Keratinocyte (primary cell): ENCODE measurements at places on chromosomes 11 and 22. TPM values are rescaled to one million over a fixed set of nuclear protein-coding genes. Genes with fewer than 3 reads are reported as not detected.
A peak's percentile ranks its signal among the peaks of the same experiment; 100 is the strongest.

- DNase-seq: no peak
Measured at GRCh38 chr22:40838486-40838885, 18.0 kb downstream of the ST13 start.

GRCh38 chr11:74487875-74488274 lies 5.6 kb downstream of the LIPT2 start:
- no peak for DNase-seq

The CEP164 gene
- 14.9 to 16.6 TPM (median 15.1 TPM) in 3 replicates for polyA plus RNA-seq

- DNase-seq: peak; percentile 32
Measured at GRCh38 chr22:28139961-28140360, 220.9 kb upstream of the PITPNB start.

The ARHGAP20 gene
- not detected in 3 replicates for polyA plus RNA-seq

DNA sequence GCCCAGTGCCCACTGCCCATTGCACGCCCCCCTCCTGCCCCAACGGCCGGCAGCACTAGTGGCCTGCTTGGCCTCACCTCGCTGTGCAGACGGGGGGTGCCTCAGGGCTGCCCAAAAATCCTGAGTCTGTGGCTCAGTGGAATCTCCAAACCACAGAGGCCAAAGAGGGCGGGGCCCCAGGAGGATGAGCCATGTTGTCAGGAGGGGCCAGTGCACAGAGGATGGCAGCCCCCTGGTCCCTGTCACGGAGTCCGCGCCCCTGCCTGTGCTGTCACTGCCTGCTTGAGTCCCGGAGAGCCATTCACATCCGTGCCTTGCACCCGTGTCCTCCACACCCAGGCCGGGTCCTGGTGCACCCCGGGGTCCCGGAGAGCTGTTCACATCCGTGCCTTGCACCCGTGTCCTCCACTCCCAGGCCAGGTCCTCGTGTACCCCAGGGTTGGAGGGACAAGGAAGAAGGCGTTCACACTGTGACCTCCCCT lies 36.4 kb upstream of the MUC5AC start:
- no peak for DNase-seq

- no peak for DNase-seq
Measured at GRCh38 chr11:20113149-20113438, 47.2 kb downstream of the DBX1 start.

DNA sequence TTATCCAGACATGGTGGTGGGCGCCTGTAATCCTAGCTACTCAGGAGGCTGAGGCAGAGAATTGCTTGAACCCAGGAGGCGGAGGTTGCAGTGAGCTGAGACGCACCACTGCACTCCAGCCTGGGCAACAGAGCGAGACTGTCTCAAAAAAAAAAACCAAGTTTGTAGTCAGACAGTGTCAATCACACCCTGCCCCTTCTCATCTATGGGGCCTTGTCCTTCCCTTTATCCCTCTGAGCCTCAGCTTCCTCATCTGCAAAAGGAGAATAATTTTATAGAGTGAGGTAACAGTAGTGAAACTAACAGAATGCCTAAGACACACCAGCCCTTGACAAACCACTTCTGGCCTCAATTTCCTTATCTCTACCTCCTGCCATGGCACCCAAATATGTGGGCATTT lies 10.7 kb downstream of the BCL9L start:
- DNase-seq: no peak

The STK33 gene
- polyA plus RNA-seq: 0.05 to 0.18 TPM (median 0.06 TPM) in 3 replicates

GRCh38 chr22:32708830-32709229 lies 92.7 kb upstream of the TIMP3 start:
- DNase-seq: no peak

DNA sequence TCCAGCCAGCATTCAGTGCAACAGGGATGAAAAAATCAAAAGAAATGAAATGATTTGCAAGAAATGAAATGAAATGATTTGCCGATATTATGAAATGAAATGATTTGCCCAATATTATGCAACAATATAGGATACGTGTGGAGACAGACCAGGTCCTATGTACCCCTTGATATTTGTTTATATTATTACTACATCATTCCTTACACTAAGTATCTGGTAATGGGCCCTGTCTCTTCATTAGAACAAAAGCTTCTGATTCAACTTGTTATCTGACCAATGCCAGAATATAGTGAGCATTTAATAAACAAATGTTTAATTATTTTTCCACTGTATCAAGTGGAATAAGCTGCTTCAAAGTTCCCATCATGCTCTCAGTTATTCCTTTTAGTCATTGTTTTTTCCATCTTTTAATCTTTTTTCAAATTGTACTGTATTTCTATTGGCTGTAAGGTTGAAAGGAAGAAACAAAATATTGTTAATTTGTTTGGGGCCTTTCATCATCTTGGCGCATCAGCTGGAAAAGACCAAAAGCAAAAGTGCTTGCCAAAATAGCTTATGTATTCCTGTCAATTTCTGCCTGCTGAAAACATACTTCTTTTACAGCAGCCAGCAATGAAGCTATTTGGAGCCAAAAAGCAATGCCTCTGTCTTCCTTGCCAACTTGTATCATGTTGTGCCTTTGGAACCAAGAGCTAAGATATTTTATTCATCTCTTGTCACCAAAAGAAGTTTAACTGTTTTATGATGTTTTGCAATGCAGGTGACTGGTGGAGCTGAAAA lies 2314.9 kb downstream of the LRRC4C start:
- no peak for DNase-seq

The AKIP1 gene
- 33.2 to 46.4 TPM (median 37.0 TPM) in 3 replicates for polyA plus RNA-seq

The ATG2A gene
- 2.4 to 5.7 TPM (median 4.5 TPM) in 3 replicates for polyA plus RNA-seq

- no peak for DNase-seq
Measured at GRCh38 chr22:40666151-40666848, 13.0 kb upstream of the MCHR1 start.

DNA sequence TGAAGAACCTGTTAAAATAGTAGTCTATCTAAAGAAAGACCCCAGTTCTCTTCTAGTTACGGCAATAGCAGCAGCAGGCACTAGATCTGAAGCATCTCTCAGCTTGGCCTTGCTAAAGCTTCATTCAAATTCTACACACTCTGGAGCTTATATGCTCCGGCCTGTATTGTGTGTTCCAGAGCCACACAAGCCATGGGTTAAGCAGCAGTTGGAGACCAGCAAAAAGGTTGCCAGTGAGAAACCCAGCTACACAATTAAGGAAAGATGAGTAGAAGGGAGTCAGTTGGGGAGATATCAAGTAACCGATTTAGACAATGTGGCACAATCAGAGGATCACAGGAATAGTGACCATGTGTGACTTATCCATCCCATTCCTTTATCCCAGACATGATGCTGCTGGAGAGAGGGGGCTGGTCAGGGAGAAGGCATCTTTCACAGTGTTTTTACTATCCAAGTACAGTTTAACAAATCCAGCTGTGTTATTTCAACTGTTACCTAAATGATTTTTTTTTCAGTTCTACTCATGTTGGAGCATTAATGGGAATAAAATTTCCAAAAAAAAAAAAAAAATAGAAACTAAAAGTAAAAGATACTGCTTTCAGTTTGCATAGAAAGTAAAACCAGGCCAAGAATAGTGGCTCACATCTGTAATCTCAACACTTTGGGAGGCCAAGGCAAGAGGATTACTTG lies 41.0 kb downstream of the PAX6 start:
- no peak for DNase-seq

The P2RY6 gene
- polyA plus RNA-seq: 0.04 to 0.22 TPM (median 0.09 TPM) in 3 replicates

- no peak for DNase-seq
Measured at GRCh38 chr22:28223826-28224225, 304.8 kb upstream of the PITPNB start.

The DGAT2 gene
- 1.8 to 6.9 TPM (median 2.4 TPM) in 3 replicates for polyA plus RNA-seq

DNA sequence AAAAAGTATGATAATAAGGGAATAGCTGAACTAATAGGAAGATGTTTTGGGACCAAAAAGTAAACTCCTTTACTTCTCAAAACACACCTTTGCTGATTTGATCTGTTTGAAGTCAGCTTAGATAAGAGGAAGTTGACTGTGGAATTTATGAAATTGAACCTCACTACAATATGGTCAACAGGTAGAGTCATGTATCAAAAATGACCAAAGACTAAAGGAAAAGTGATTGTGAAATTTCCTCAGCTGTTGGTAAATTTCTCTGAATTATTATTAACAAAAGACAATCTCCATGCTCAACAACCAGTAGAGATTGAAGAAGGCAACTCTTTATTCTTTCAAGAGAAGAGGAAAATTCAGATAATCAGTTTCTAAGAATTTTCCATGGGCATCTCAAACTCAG lies 826.5 kb downstream of the KCNA4 start:
- DNase-seq: no peak

- DNase-seq: no peak
Measured at GRCh38 chr22:31753005-31753633, 700 bp upstream of the DEPDC5 start.

DNA sequence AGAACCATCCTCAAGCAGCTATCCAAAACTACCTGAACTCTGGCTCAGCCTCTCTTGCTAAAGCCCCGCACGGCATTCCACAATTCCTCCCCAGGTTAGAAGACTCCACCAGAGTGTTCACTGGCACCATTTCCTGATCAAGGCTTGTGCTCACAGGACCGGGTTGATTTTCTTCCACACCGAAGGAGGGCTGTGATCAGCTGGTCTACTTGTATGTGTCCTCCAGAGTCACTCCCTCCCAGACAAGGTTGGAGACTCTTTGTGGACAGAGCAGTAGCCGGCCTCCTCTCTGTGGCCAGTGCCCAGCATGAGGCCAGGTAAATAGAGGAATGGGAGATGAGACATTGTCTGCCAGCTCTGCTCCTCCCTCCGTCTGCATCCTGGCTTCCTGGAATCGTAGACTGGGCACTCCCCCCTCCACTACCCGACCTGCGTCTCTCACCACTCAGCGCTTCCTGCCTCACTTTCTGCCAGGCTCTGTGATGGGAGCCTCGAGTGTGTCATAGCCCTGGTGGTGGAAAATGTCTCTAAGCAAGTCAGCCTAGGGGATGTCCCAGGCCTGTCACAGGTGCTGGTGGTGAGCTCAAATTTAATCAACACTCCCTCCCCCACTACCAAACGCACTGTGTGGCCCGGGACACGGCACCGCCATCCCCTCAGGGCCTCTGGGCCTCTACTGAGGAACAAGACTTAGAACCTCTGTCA lies 12.5 kb upstream of the TMPRSS6 start:
- DNase-seq: peak; percentile 90

DNA sequence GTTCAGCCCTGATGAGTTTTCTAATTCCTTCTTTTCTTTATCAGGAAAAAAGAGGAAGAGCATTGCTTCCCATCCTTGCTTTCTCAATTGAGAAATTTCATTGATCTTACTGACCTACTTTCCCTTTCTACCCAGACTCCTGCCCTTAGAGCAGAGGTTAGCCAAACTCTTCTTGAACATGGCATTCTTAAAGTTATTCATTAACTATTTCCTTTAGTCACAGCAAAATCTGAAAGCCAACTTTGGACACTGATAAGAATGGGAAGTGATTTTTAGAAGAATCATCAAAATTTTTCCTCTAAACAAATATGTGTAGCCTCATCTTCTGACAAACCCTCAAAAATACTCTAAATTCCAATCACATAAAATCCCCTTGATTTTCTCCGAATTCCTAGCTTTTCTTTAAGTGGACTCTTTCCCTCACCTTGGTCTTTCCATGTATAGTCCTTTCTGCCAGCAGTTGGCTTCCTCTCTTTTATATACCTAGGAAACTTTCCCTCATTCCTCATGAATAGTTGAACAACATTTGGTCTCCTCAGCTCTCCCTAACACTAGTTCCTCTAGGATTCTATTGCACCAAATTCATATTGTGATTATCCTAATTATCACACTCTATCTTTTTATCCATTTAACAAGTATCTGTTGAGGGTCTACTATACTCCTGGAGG lies 566.7 kb upstream of the CCDC90B start:
- DNase-seq: no peak

GRCh38 chr11:128790196-128790595 lies 76.9 kb downstream of the KCNJ1 start:
- no peak for DNase-seq

The C11orf16 gene
- polyA plus RNA-seq: not detected in 3 replicates

DNA sequence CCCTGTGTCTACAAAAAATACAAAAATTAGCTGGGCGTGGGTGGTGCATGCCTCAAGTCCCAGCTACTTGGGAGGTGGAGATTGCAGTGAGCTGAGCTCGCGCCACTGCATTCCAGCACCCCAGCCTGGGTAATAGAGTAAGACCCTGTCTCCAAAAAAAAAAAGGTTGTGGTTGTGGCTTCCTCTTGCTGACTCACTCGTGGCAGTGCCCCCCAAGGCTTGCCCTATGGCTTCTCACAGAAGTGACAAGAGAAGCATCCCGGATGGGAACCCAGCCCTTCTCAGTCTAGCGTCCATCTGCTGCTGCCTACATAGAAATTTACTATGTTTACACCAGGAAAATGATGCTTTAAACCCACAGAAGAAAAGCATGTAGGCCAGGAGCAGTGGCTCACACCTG lies 68.5 kb upstream of the PITPNB start:
- no peak for DNase-seq

DNA sequence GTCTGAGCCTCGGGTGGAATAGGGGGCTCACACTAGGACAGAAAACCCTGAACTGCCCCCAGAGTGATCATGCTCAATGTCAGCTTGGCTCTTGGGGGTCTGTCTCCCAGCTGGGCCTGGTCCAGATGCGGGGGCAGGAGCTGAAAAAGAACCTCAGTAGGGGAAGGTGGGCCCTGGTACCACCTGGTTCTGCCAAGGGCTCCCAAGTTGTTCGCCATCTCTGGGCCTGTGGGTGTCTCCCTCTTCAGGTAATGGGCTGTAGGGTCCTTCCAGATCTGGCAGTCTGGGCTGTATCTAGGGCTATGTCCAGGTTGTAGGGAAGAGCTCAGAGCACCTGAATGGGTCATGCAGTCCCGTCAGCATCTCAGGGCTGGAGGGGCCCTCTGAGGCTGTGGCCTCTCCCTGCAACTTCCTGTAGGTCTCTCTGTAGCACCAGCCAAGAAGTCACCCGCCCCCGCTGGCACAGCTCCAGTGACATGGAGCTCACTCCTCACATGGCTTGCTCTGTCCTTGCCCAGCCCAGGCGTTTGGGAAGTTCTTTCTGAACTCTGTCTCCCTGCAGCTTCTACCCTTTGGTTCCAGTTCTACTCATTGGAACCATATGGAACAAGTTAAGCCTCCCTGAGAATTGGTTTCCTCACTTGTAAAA lies 33.0 kb upstream of the SOX10 start:
- DNase-seq: no peak

DNA sequence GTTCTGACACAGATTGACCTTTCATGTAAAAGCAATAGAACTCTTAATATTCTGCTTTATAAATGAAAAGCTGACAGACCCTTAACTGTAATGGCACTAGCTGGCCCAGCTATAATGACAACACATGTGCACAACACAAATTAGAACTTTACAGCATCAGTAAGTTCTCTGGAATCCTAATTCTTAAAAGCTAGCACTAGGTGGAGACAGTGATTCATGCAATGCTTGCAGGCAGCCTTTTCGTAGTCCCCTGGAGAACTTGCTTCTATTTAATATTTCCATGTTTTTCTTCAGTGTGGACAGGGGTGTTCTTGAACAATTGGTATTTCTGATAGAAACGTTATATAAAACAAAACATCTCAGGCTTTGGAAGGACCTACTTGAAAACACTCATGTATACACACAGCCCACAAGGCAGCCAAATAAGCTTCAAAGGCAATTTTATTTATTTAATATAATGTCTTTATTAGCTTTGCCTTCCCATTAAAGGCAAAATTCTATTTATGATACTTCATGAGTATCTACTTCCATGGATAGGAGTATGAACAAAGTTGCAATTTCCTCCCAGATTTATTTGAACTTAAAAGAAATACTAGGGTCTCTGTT lies 374.3 kb upstream of the MPPED2 start:
- no peak for DNase-seq

The SLC7A4 gene
- polyA plus RNA-seq: 0.05 to 0.18 TPM (median 0.10 TPM) in 3 replicates
